ENCODE measurements at places on chromosomes 7 and 10.
A peak's percentile ranks its signal among the peaks of the same experiment; 100 is the strongest.

GRCh38 chr10:119775529-119775928 is 49.7 kb downstream of the INPP5F start:
- DNase-seq = no peak

GRCh38 chr7:72467237-72467636 is 55.1 kb upstream of the CALN1 start:
- no peak for DNase-seq

- no peak for DNase-seq
Measured at GRCh38 chr10:128180843-128181242, 54.6 kb upstream of the MKI67 start.

DNA sequence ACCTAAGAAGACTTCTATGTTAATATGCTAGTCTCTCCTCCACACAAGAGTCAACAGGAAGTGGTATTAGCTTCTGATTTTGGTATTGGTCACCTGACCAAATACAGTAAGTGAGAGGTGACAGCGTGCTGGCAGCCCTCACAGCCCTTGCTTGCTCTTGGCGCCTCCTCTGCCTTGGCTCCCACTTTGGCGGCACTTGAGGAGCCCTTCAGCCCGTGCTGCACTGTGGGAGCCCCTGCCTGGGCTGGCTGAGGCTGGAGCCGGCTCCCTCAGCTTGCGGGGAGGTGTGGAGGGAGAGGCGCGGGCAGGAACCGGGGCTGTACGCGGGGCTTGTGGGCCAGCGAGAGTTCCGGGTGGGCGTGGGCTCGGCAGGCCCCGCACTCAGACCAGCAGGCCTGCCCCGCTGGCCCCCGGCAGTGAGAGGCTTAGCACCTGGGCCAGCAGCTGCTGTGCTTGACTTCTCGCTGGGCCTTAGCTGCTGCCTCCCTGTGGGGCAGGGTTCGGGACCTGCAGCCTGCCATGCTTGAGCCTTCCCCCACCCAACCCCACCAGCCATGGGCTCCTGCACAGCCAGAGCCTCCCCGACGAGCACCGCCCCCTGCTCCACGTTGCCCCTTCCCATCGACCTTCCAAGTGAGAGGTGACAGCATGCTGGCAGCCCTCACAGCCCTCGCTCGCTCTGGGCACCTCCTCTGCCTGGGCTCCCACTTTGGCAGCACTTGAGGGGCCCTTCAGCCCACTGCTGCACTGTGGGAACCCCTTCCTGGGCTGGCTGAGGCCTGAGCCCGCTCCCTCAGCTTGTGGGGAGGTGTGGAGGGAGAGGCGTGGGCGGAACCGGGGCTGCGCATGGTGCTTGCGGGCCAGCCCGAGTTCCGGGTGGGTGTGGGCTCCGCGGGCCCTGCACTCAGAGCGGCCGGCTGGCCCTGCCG is 4.2 kb upstream of the ACSL5 start:
- DNase-seq = no peak

DNA sequence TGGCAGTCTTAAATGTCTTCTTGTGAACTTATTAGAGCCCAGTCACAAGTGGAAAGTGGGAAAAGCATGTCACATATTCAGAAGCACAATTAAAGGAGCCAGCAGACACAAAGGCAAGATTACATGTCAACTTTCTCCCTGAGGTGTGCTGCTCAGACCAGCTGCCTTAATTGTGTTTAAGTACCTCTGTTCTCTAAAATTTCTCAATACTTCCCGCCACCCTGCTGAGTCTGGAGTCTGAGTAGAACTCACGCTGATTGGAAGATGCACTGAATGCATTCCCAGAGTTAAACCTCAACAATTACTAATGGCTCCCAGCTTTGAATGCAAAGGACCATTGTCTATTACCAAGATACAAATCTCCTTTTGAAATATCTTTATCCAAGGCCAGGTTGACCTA is 166.4 kb upstream of the COBL start:
- DNase-seq = no peak

- no peak for DNase-seq
Measured at GRCh38 chr7:11767148-11767547, 64.8 kb downstream of the THSD7A start.

- DNase-seq = no peak
Measured at GRCh38 chr7:156585025-156585648, 55.4 kb upstream of the RNF32 start.

DNA sequence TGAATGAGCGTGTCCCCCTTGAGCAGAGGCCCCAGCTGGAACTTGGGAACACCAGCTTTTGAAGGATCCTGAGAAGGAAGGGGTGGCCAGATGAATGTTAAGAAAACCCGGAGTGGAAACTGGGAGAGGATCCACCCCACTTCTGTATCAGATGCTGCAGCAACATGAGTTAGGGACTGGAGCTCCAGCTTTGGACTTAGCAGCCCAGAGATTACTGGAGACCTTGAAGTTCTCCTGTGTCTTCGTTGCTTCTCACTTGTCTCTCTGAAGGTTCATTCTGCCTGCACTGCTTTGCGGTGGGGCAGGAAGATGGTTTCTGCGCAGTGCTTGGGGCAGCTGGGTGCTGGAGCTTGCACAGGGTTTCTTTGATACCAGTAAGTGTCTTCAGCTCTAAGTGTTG is 9.3 kb downstream of the TMEM248 start:
- DNase-seq = peak; percentile 30

DNA sequence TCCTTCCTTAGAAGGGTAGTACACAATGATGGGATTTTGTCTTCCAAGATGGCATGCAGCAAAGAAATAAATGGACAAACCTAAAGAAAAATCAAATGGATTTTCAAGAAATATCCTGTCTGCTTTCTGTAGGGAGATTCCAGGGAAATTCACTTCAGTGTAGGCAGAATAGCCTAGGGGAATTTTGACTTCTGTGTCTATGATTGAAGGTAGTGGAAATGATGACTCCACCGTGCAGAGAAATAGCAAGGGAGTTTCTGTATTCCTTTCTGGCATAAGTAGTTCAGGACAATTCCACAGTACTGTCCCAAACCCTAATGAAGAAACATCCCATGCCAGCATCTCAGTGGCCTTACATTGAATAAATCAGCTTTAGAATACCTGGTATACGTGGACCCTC is 9.5 kb downstream of the ATOH7 start:
- no peak for DNase-seq

- no peak for DNase-seq
Measured at GRCh38 chr7:17144322-17144721, 154.1 kb upstream of the AHR start.

- DNase-seq = no peak
Measured at GRCh38 chr10:22754296-22754695, 39.9 kb upstream of the PIP4K2A start.

DNA sequence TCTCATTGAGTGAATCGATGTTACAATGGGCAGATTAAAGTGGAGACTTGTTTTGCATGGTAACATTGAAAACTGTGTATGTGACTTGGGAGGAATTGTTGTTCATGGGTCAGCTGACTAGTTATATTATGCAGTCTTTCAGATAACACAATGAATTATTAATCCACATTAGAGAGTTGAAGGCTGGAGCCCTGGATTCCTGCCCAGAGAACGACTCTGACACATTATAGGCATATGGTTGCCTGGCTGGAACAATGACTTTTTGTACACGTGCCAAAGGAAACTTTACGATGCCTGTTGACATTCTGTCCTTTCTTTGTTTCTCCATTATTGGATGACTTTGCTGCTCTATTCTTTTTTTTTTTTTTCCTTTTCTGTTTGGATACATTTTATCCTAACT is 52.3 kb upstream of the TMEM229A start:
- DNase-seq = peak; percentile 54

DNA sequence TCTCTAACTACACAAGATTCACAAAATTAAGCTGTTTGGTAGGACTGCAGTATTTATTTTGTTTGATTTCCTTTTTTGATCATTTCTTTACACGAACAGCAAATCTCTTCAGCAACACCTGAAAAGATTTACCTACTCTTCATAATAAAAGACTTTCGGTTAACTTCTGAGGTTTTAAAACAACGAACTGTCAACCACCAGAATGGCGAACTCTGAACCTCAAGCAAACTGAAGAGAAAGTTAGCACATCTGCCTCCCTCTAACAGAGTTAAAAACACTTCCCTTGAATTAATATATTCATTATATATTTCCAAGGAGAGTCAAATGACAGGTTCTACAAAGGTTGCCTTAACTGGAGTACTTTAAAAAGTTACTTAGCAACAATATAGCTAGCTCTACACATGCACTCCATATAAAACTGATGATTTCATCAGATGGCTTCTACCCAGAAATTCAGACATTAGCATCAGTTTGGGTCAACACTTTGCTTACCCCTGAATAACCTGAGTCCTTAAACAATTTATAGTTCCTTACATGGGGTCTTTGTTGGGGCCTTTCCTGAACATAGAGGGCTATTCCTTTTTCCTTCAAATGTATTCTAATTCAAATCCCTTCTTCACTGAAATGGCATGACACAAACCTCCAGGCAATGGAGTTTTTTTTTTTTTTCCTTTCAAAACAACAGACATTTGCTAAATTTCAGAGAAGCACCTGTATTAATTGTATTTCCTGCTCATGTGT is 118.3 kb downstream of the SEM1 start:
- DNase-seq = no peak

- DNase-seq = no peak
Measured at GRCh38 chr10:100806356-100806645, 60.9 kb downstream of the PAX2 start.

GRCh38 chr7:74625446-74625845 is 32.1 kb upstream of the GTF2I start:
- peak; percentile 43 for DNase-seq

- peak; percentile 2 for DNase-seq
Measured at GRCh38 chr10:71234004-71234894, 21.9 kb downstream of the UNC5B start.

DNA sequence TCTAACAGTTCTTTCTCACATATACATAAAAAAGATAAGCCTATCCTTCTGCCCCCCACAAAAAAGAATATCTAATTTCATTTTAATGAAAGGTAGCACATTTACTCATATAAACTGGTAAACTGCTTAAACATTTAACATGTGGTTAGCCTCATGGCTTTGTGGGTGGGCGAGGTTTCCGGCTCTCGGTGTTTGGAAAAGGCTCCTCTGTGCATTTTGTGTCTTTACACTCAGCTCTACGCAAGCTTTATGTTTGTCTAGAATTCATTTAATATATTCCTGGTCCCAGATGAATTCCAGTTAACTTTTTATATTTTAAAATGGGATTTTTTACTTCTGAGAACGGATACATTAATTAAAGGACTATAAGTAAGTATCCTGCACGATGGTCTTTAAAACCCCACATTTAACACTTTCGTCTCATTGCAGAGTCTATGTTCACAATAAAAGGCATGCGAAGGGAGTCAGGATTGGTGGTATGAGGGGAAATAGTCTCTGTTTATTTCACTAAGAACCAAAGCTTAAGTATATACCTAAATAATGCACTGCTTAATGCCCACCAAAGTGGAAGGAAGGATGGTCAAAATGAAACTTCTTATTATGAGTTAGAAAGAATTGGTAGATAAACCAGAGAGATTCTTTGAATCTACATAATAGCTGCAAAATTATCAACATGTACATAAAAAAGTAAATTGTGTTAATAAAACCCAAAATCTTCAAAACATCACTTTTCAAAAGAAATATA is 197.2 kb downstream of the CRPPA start:
- DNase-seq = no peak
